ENCODE measurements at places on chromosomes 3 and 15.

DNA sequence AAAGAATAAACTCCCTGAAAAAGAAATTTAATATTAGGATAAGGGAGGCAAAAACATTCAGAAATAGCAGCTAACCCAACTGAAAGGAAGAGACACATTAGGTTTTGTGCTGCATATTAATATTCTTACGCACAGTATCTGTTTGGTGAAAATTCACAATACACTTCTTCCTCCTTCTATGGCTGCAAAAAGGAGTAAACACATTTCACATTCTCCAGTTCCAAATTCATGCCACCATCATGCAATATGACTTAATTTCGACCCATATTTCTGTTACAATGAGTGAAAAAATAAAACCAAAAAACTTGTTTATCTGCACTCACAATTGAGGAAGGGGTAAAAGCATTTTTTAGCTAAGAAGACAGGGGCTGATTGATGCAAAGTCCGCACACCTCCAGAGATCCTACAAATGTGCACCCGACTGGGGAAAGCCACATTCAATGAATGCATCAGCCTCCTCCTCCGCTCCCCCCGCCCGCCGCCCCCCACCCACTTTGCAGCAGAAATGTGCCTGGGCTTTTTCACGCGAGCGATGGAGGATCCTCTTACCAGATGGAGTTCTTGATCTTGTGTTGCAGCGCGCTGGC lies 1.0 kb downstream of the RFX7 start:
- no peak for DNase-seq

DNA sequence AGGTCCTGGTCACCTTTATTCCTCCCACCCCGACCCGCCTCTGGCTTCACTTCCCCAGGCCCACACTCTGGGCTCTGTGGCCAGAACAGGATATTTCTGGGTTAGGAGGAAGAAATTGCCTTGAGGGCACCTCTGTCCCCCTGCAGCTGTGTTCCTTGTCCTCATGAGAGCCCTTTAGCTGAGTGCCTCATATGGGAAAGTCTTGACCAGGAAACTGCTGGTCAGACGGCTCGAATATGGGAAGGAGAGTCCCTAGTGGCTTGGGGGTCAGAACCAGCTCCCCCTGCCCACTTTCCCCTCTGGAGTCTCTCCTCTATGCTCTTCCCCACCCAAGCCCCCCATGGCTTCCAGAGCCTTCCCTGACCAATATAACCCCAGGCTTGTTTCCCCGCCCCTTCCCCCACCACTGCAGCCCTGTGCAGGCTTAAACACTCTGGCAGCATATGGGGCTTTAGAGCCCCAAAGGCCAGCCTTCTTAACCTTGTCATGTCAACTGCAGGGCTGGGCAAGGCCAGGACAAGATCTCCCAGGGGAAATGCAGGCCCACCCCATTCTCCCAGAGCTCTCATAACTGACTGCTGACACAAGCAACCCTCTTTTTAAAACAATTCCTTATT lies 36.4 kb downstream of the SEC22C start:
- DNase-seq: no peak

DNA sequence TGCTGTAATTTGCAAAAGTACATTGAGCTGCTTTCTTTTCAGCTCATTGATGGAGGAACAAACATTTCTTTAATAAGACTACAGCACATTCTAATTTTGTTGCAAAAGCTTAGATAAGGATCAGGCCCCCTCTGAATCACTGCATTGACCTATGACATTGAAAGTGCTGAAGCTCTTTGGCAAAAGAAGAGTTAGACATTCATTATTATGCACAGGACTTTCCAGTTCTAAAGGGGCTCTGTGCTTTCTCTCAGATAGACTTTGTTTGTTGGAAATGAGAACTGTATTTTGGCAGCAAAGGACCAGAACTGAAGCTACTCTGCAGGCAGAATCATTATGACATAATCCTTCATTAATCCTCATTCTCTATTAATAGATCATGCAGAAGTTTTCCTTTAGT lies 252.9 kb upstream of the SOX2 start:
- no peak for DNase-seq

- DNase-seq: no peak
These were observed 1189.5 kb downstream of the ZPLD1 start for GRCh38 chr3:103624271-103624670.

- DNase-seq: no peak
These were observed 613.8 kb upstream of the ZNF385D start for GRCh38 chr3:22364851-22365250.

- DNase-seq: no peak
These were observed 170.2 kb upstream of the PRICKLE2 start for GRCh38 chr3:64395490-64395889.

DNA sequence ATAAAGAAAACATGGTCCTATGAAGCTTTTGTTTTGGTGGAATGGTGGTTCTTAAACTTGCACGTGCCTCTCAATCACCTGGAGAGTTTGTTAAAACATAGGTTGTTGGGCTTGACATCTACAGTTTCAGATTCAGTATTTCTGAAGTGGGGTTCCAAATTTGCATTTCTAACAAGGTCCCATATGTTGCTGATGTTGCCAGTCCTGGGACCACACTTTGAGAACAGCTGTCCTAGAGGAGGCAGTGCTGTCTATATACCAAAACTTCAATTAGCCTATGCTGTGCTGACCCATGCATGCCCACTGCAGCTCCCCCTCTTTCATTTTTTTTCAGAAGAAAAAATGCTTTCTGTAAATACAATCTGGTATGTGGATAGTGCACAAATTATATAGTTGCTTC lies 31.3 kb downstream of the ALCAM start:
- no peak for DNase-seq

- DNase-seq: no peak
These were observed 137.3 kb downstream of the FOXP1 start for GRCh38 chr3:71446260-71446659.

GRCh38 chr15:44545913-44546802 lies 9.2 kb downstream of the EIF3J start:
- no peak for DNase-seq

- no peak for DNase-seq
These were observed 29.8 kb downstream of the SLC6A6 start for GRCh38 chr3:14431917-14432834.

GRCh38 chr15:61253186-61253585 lies 24.1 kb upstream of the RORA start:
- no peak for DNase-seq

DNA sequence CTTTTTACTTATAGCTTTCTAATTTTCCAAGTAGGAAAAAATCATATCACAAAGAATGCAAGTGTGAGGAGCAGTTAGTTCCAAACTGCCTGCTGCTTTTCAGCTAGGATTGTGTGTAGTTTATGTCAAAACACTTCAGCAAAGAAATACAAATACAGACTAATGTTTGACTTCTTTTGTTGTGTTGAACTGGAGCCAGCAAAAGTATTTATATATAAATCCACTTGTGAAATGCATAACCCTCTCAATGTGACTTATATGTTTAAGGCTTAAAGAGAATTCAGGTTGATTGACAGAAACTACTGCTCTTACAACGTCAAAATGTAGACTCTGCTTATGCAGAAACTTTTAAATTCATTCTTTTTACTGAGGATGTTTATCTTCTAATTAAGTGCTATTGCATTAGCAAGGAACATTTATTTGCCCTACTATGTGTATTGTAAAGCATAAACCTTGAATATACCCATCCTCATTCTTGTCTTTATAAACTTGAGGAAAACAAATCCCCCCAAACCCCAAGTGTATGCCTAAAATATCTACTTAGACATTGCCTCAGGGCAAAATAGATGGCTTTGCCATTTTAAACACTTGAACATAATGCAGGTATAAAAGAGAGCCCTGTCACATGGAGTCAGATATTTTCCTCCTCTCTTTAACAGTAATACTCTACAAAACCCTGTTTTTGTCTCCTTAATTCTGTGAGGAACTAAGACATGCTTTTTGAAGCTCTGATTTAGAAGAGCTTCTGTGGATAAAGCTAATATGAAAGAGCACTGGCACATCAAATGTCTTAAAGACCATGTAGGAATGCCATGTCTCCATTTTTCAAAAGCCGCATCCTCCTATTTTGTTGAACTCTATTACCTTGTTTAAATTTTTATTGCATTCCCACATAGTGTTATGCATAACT lies 302.8 kb upstream of the TBC1D5 start:
- DNase-seq: no peak

DNA sequence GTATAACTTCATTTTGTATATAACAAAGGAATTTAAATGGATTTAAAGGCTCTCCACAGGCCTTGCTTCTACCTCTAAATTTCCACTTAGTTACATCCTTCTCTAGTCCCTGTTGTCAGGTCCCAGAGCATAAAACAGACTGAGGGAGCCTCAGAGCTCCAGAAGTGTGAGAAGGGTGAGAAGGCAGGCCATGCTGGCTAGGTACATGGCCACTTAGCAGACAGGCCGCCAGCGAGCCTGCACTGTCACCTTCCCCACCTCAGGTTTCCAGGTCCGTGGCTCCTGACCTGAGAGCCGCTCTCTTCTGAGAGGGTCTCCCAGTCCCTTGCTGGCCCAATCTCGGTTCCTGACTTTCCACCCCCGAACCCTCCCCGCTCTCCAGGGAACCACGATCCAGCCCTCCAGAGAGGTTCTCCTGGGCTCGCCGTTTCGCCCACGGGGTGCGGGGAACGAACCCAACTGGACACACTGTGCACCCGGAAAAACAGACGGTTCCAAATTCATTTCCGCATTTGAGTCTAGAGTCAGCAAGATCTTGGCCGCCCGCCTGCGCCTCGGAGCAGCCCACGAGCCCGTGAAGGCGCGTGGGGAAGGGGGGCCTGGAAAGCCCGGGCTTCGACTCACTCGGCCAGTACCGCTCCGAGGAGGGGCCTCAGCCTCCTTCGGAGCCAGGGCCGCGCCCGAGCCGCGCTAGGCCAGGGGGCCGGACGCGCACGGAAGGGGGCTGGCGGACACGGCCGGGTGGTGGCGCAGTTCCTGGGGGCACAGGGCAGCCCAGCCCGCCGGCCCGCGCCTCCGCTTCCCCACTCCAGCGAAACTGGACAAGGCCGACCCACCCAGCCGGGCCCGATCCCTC lies 16.7 kb upstream of the SOX2 start:
- DNase-seq: no peak

DNA sequence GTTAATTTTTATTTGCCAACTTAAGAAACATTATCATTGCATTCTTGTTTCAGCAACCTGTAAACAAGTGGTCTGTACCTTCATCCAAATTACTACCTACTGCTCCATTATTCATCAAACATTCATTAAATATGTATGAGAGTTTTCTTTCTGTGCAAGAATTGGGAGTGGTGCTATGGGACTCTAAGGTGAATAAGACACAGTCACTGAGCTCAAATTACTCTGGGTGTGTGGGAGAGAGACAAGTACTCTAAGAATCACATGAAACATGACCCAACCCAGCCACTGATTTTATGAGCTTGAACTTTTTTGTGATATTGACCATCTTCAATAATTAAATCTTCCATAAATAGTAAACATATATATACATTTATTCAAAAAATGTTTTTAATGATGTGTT lies 227.2 kb upstream of the TP63 start:
- DNase-seq: no peak

DNA sequence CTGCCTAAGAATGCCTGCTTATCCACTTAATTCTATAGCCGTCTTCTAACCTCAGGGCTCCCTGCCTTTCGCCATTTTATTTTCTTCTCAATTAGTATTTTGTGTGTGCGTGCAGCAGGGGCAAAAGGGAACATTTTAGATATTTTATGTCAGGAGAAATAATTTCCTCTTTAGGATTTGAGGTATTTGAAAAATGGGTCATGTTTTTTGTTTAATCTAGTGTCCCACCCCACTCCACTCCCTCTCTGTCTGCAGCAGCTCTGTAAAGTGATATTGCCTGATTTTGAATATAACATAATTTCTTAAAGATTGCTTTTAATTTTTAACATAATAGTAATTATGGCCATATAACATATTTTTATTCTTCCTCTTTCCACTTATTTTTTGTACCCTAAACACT lies 593.2 kb upstream of the DPPA4 start:
- no peak for DNase-seq

- no peak for DNase-seq
These were observed 279.0 kb upstream of the WNT5A start for GRCh38 chr3:55765906-55766701.

GRCh38 chr15:77716632-77717332 lies 84.1 kb upstream of the LINGO1 start:
- no peak for DNase-seq

GRCh38 chr15:40929660-40930429 lies 705 bp downstream of the DLL4 start:
- DNase-seq: no peak

GRCh38 chr3:20527368-20527767 lies 341.4 kb upstream of the SGO1 start:
- DNase-seq: no peak

DNA sequence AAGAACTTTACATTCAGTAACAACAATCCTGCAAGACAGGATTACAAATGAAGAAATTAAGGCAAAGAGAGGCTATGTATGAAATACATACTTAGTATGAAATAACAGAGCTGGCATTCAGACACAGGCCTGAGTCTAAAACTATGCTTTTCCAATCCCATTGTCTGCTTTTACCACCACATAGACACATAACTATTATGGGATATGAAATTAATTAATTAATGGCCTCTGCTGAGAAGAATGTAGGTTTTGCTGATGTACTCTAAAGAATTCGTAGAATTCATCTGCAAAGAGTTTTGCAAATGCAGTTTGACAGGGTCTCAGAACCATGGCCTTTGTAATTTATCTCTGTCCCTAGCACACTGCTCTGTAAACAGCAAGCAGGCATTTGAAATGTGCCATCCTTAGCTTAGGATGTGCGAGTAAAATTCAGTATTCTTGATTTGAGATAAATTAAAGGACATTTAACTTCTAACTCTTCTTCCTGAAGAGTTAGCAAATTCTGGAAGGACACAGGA lies 54.5 kb upstream of the BOC start:
- DNase-seq: no peak

DNA sequence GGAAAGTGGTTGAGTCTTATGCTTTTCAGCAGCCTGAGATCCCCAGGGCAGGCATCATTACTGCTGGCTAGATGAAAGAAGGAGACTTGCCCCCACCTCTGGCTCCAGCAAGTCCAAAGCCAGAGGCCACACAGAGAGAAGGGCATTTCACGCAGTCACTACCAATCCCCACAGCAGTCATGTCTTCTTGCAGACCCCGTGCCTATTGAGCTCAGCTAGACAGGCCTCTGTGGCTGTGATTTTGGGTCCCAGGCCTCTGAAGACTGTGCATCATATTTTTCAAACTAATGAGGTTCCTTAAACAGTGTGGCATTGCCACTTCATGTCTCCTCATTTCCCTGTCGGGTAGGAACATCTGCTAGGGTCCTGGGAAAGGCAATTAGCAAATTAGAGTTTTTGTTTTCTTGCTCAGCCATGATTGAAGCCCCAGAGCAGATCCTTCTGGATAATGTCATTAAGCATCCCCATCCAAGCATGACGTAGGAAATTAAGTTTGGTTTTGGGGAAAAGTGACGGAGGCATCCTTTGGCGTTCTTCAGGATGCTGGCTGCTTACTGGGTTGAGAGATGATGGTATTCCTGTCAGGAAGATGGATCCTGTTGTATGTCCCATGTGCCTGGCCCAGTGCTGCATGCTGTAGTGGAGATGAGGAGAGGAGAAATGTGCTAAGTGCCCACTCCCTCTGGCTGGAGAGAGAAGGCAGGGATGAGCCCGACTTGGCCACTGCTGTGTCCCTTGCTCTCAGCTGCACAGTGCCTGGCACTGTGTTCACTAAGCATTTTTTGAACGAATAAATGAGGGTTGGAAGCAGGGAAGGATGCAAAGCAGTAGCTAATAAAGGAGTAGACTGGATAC lies 7.0 kb downstream of the SPSB4 start:
- DNase-seq: no peak
